Right renal cortex interstitium (tissue), 3 donors: ENCODE measurements at places on chromosomes 1 and 21.

DNA sequence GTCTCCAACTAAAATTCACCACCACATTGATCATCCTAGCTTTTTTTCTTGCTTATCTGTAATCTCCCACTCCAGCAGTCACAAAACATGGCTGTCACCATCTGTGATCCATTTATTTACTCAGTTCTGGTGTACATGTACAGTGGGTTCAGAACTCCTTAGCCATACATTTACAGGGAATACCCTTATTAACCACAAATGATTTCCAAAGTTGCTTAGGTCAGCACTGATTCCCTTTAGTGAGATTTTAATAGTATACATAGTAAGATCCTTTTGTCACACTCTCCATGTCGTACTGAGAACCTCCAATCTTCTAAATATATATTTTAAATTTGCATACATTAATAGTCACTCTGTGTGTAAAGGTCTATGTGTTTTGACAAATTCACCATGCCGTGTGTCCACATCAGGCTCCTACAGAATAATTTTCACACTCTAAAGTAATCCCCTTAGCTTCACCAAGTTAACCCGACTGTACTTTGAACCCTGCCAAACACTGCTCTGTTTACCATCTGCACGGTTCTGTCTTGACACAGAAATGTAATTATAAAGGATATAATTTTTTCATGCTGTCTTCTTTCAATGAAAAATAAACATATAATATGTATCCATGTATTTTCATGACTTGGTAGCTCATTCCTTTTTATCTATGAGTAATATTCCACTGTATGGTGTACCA lies 473.6 kb upstream of the ZP4 start:
- no peak for DNase-seq

DNA sequence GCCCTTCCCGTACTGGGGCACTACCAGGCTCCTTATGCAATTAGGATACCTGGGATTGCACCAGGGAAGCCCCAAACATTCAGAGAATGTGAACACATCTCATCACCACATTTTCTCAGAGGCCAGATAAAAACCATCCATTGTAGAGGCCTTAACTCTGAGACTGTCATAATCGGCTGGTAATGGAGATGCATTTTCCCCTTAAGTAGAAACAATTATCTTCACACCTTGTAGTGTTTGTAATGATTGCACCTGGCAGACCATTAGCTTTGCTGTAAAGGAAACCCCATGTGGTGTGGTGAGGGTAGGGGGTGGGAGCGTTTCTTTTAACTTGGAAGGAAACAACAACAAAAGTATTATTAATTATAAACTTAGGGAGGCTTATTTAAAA lies 90.0 kb upstream of the TLR5 start:
- no peak for DNase-seq

DNA sequence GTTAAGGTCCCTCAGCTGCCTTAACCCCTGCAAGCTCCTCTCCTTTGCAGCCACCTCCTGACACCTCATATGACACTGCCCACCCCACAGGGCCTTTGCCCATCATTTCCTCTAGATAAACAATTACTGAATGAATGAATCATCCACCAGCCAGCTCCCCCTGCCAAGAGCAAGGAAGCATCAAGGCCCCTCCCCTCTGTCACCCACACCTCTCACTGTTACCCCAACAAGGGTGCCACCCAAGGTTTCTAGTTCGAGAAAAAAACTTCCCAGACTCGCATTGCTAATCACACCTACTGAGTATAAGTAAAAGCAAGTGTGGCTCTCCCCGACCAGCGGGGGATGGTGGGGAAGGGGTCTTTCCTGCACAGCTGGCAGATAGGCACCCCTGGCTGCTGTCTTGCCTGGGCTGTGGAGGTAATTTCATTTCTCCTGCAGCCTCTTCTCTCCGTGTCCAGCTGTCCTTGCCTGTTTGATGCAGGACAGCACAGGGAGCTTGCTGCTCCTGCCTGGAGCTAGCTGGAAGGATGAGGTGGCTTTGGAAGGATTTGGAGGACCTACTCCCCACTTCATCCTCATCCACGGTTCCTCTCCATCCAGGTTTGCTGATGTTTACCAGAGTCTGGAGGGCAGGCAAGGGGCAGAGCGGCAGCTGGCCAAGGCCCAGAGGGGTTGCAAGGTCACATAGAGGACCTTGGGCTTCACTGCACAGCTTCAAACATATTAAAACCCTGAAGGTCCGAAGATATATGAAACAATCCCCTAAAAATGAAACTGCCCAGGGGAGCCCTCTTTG lies 33.1 kb upstream of the LBR start:
- DNase-seq: no peak

DNA sequence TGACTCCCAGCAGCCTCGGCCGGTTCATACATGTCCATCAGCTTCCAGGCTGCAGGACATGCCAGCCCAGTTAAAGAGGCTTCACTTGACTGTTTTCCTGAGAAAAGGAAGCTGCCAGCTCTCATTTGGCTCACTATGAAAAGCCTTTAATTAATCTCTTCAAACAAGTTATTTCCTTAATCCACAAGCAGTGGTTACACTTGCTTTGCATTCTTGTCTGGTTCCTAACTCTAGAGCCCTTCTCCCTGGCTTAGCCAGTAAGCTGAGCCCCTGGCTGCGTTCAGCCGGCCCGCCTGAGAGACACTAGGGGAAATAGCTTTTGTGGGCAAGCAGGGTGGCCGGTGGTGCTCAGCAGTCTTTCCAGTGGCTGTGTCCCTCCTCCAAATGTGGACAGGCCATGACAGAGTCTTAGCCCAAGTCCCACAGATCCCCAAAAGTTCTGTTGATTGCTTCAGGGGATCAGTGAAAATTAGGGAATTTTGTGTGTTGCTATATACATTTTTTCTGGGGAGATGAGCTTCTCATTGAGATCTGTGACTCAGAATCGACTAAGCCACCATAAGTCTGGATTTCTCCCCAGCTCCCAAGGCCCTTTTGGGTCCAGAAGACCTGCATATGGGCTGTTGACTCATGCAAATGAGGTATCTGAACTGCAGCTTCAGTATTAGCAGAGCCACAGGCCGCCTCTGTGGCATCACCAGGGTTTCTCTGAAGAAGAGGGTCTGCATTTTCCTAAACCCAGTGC lies 10.1 kb downstream of the ATF3 start:
- no peak for DNase-seq

DNA sequence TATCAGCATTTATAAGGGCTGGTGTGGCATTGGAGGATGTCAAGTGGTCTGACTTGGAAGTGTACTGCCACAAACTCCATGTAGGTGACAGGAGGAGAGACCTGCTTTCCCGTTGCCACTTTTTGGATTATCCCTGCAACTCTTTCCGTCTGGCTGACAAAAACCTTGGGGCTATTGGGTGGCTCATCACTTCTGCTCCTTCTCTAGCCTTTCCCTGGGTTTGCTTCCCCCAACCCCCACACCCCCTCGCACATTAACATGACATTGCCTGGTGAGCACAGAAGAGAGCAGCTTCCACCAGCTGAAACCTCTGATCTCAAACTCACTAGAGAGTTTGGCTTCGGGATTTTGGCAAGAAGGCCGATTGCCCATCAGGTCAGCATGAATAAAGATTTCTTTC lies 39.2 kb downstream of the PROX1 start:
- DNase-seq: no peak

DNA sequence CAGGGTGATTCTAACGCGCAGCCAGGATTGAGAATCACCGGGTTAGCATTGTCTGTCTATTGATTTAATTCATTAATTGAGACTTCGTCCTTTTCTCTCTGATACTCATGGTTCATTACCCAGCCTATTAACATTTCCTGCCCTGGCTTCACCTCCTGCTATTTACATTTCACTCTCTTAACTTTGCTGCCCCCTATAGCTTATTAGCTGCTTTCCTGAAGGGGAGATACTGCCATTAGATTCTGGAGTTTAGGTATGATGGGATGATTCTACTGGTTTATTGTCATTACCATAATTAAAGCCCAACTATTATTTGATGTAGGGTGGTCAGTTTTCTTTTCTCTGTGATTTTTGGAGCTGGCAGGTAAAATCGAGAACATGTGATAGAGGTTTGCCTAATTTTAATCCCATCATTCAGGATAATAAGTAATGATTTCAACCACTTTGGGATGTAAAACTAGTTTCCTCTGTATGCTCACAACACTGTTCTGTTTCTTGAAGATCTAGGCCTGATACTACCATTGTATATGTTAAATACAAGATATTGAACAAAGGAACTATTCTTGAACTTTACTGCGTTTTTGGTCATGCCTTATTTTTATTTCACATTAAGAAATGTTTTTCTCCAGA lies 6.4 kb downstream of the PPP2R5A start:
- peak; percentile 48 for DNase-seq

GRCh38 chr1:220700556-220701179 lies 10.5 kb downstream of the C1orf115 start:
- no peak for DNase-seq

DNA sequence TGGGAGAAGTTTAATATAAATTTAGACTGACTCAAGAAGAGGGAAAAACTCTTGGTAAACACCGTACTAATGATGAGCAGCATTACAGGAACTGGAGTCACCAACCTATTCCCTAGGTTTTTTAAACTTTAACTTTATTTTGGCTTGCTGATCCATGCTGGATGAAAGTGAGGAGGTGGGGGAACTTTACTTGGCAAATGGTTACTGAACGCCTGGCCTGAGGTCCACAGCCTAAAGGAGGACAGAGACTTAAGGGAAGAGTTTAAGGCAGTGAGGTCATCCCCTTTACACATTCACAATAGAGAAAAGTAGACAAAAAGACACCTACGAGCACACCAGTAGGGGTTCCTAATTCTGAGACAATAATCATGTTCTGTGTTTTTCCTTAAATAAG lies 25.6 kb upstream of the A3GALT2 start:
- DNase-seq: no peak

DNA sequence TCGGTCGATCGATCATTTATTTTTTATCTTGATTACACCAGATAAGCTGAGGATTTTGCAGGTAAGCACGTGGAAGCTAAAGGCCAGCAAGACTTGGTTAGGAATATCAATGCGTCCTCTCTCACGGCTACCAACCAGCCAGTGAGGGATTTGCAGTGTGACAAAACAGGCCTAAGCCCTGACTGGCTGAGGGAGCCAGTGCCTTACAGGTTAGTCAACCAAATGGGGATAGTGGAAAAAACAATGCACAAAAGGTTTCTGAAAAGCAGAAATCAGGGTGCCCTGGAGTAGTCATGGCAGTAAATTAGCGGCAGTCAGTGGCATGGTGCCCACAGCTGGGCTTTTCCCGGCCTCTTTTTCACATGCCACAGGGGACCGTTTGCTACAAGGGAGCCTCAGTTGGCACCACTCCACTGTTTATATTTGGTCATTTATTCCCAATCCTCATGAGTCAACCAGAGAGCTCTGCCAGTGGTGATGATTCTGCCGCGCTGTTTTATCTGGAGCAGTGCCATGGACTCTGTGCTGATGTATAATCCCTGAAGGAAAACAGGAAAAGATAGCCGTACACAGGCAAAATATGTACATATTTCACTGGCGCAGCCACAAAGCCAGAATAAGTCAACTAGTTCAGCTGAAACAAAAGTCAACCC lies 167.6 kb downstream of the RHOU start:
- DNase-seq: no peak

DNA sequence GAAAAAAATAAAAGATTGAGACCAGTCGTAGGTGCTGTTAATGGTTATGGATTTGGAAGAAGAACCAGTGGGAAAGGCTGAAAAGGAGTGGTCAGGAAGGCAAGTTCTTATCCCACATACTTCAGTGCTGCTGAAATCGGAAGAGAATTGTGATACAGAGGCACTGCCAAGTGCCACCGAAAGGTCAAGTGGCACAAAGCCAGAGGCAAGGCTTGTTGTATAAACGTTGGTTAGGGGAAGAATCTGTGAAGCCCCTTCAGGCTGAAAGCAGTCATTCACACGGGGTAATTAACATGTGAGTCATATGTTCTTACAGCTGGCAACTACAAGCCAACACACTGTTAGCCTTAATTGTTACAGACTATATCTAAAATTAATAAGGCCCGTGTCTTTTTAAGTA lies 48.8 kb downstream of the ZBTB40 start:
- DNase-seq: no peak

DNA sequence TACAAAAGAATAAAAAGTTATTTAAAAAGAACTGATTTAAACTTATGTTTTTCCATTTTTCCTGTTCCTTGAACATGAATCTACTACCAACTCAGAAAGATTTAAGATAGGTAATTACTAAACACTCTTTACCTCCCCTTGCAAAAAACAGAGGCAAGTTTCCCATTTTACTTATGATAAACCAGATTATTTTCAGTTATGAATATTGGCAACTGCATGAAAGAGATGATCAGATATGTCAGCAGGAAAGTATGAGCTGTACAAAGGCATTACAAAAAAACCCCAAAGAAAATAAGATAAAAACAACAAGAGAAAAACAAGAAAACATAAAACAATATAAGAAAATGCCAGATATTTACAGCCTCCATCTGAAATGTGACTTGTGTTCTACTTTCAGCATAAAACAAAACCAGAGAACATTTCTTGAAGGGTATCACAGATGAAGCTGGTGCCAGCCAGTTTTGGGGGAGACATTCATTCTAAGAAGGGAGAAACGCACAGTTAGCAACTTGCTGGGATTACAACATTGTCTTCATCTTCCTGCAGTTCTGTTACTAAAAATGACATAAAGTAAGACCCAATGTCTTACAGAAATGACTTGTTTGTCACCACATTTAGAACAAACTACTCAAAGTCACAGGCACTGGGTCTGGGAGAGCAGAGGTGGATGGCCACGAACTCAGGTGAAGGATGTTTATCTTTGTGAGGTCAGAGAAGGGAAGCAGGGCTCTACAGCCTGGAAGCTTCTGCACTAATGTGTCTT lies 19.1 kb downstream of the ZC3H12A start:
- no peak for DNase-seq

GRCh38 chr21:35849144-35849543 lies 211.2 kb downstream of the SETD4 start:
- no peak for DNase-seq

DNA sequence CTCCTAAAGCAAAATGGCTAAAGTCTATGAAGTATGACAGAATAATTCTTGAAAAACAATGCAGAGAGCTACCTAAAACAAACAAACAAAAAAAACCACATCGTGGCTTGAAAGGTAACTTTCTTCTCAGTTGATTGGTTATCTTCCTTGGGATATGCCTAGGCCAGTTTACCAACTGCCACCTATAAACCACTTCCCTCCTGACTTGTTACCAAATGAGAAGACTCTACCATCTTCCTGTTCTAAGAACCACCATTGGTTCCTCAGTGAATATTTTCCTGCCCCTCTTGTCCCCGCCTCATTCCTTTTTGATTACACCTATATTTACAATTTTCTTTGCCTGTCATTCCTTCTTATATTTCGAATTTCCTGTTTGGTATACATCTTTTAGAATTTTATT lies 336.6 kb downstream of the SIPA1L2 start:
- DNase-seq: no peak
